AG20443 (cell line): ENCODE measurements at places on chromosomes 2 and 18.

DNA sequence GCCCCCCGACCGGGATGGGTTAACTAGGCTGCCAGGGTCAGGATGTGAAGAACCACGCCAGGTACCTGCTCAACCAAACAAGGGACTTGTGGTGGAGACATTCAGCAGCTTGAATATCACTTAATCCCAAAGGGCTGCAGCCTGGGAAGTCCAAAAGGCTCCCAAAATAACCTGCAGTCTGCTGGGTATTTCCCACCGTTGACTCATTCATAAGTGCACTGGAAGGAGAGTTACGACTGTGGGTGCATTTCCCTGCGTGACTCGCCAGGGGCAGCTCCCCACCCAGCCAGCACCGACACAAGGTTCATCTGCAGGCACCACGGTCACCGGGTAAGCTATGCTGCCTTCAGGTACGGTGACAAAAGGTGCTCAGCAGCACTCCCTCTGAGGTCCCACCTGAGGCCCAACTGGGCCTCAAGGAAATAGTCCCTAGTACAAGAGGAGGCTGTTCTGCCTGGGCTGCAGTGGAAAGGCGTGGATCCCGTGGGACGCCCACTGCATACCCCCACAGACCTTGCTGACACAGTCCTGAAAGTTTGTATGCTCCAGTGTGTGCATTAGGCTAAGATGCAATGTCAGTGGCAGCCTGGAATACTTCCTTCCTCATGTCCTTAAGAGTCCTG is 86.5 kb downstream of the UXS1 start:
- peak; percentile 32 for DNase-seq

DNA sequence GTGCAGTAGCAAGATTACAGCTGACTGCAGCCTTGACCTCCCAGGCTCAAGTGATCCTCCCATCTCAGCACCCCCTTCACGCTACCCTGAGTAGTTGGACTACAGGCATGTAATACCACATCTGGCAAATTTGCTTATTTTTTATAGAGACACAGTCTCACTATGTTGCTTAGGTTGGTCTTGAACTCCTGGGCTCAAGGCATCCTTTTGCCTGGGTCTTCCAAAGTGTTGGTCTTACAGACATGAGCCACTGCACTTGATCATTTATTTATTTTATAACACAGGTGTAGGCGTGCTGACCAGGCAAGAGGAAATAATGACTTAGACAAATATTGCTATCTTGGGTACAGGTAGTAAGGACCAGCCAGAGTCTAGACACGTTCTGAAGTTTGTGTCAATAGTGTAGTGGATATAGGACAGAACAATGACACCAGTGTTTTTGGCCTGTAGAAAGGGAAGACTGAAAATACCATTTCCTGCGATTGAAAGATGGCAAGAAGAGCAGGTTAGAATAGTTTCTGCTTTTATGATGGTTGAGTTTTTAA is 71.0 kb upstream of the THUMPD2 start:
- no peak for DNase-seq

DNA sequence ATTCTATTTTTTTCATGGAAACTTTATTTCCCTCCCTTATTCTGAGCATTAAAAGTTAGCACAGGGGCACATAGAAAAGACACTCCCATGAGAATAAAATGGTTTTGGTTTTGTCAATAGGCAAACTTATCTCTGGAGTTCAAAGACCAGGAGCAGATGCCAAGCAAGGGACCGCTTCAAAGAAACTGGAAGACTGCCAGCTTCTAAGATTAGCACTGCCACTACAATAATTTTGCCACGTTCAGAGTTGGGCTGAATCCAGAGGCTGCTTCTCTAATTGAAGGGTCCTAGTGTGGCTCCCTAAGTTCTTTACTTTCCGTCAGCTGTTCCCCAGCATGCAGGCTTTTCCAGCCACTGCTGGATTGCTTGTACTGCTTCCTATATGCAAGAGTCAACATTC is 681.0 kb upstream of the GCFC2 start:
- no peak for DNase-seq

- no peak for DNase-seq
Measured at GRCh38 chr2:45134014-45134413, 124.8 kb upstream of the SIX2 start.

GRCh38 chr2:196551014-196551413 is 88.5 kb upstream of the CCDC150 start:
- peak; percentile 16 for DNase-seq

- peak; percentile 61 for DNase-seq
Measured at GRCh38 chr2:238462782-238463396, 36.2 kb downstream of the ASB1 start.

GRCh38 chr2:188787658-188788240 is 186.4 kb upstream of the COL3A1 start:
- no peak for DNase-seq

DNA sequence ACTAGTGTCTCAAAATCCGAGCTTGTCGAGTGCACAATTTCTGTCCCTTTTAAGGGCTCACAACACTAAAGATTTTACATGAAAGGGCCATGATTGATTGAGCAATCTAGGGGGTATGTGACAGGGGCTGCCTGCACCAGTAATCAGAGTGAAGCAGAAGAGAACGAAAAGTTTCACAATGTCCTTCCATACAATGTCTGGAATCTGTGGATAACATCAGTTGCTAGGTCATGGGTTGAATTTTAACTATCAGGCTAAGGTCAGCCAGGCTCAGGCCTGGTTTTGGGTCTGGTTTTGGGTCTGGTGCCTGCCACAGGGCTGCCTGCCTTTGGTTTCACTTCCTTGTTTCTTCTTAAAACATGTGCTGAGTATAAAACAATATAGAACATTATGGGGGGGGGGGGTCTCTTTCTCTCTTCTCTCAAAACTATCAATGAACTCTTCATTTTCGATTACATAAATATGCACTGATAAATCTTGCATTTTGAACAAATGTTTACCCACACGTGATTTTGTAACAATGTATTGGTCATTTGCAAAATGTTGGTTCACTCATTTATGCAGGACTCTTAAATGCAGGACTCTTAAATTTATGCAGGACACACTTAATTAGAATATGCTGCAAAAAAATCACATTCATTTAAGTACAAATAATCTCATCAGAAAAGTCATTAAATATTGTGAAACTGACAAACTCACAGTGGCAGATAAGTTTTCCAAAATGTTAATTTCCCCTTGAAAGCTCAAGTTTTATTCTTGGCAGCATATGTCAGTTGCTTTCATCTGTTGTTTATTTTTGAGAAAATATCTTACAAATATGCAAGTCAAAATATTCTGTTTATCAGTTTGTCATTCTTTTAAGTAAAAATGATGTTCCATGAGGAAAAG is 290.5 kb upstream of the KYNU start:
- DNase-seq = no peak

DNA sequence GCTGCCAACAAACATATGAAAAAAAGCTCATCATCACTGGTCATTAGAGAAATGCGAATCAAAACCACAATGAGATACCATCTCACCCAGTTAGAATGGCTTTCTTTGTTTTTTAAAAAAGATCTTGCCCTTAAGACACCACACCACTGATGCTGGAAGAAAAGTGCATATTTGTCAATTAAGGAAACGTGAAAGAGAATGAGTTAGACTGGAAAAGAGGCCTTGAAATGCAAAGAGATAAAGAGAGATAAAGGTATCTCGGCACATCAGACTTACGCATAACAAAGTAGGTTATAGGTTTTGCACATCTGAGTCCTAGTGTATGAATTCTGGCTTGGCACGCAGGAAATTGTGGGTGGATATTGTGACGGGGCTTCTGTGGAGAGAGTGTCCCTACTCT is 149.5 kb downstream of the MTX2 start:
- DNase-seq = no peak

DNA sequence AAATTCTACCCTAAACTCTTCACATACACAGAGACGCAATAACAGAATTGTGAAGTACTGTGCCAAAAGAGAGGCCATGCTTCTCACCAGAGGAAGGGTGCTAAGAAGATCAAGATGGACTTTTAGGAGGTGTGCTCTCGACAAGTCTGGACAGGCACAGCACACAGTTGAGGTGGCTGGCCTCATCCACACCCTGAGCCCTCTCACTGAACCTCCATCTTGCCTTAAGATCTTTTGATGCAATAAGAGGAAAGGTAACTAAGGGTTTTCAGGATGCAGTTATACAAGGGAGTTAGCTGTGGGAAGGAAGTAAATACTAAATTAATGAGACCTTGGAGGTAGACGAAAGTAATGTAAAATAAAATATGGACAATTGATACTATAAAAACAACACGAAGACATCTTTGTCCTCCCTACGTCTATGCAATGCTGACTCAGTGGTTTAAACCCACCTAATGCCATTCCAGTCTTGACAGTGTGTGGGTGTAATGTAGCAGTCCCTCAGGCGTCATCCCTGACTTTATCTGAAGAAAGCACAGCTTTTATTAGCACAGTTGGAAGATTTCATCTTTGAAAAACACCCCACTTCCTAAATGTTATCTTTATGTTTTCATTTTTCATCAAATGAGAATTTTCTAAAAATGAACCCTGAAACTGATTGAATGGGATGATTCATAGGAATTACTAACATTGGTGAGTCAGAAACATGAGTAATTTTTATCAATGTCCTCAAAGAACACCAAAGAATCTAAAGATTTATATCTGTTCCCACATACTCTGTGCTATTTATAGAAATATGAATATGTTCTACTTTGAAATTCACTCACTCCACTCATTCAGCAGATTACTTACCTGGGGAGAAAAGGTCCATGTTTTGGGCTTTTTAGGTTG is 34.0 kb upstream of the MALL start:
- peak; percentile 38 for DNase-seq
